ENCODE measurements at places on chromosomes 3 and 15. TPM values are rescaled to one million over a fixed set of nuclear protein-coding genes. Genes with fewer than 3 reads are reported as not detected.

- no peak for DNase-seq
Measured at GRCh38 chr3:44890852-44891251, 16.4 kb downstream of the TGM4 start.

GRCh38 chr15:64351265-64351664 is 4.7 kb downstream of the CSNK1G1 start:
- DNase-seq: peak; percentile 25

- no peak for DNase-seq
Measured at GRCh38 chr3:46242120-46242519, at the start of gene CCR3. Gene CCR3 (plus strand): TSS chr3:46242460. CDS start chr3:46265159, 22,699 bp downstream.

GRCh38 chr3:99856437-99857220 is 39.0 kb downstream of the CMSS1 start:
- DNase-seq: no peak

DNA sequence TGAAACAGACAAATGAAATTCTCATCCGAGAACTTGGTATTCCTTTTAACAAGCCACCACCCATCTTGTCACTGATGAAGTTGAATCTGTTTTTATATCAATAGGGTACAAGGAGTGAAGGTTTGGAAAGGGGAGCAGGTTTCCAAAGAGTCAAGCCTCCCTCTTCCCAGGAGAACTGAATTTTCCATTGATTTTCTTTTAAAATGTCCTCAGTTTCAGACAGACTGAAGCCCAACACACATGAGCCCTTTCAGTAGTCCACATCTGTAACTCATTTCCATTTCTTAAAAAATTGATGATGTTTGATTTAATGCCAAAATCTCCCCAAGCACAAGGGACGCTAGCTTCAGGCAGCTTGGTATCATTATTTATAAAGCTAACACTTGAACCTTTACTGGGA is 187.7 kb downstream of the FOXB1 start:
- no peak for DNase-seq

Gene GRAMD2A
- total RNA-seq: 0.63 TPM

DNA sequence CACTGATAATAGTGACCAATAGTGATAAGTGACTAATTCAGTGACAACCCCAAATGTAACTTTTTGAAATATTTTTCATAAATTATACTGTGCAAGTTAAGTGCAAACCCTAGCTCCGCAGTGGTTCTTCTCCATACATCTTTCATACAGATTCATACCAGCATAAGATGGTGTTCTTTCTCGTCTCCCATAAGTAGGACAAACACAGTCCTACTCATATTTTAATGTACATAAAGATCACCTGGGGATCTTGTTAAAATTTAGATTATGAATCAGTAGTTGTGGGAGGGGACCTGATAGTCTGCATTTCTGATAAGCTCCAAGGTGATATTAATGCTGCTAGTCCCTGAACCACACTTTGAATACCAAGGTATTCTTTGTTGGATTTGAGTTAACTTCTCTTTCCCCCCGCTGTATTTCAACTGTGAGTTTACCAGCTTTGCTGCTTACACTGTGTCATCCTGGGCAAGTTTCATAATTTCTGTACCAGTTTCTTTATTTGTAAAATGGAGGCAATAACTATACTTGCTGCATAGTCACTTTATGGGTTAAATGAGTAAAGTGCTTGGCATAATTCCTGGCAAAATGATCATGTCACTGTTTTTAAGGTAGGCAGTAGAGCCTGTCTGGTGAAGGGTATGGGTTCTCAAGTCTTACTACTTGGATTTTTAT is 34.7 kb upstream of the C3orf38 start:
- DNase-seq: no peak

- DNase-seq: no peak
Measured at GRCh38 chr3:113637756-113638155, 58.7 kb downstream of the USF3 start.

- no peak for DNase-seq
Measured at GRCh38 chr3:185421577-185422232, 58.8 kb downstream of the MAP3K13 start.

DNA sequence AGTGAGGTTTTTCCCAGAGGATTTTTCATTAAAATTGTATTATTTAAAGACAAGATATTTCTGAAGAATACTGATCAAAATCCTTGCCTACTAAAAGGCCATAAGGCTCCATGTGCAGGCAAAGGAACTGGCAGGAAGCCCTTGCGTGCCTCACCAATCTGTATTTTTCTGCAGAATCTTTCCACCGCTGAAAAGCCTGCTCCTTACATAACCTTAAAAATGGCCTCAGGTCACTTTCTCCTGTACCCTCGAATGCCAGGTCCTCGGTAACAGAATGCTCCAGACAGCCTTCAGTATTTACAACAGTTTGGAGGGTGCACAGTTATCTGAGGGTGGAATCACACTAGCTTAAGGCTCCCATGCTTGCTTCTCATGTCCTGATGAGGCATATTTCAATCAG is 3.2 kb downstream of the MORC1 start:
- DNase-seq: no peak

Gene OCA2
- total RNA-seq: not detected

DNA sequence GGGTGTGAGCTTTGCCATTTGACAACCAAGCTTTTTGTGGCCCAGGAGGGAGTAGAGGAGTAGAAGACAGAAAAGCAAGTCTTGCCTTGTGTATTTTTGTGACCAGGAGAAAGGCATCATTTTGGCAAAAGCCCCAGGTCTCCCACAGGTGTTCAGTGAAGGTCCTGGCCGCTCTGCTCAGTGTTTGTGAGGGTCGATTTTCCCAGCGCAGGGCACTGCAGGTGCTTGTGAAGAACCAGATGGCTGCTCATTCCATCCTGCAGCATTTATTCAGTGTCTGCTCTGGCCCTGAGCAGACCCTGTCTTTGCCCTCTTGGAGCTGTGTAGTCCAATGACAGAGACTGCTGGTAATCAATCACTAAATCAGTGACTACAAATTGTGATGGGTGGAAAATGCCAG is 19.5 kb downstream of the TRAK1 start:
- no peak for DNase-seq

Gene SCAANT1
- not detected for total RNA-seq

DNA sequence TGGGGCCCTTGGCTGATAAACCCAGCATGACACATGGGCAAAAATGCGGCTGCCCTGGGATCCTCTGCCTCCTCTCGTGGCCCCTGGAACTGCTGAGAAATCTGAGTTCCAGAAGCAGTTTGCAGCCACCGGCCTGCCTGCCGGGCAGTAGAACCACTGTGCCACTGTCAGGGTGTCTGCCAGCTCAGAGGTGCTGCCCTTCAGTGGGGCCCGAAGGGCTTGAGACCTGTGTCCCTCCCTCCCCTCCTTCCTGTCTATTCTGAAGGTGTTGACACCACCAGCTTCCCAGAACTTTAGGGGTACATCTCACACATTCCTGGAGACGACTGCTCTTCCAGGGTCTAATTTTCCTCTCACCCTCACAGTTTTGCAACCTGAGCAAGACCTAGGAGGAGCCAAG is 88.2 kb upstream of the POMGNT2 start:
- no peak for DNase-seq

GRCh38 chr15:91264651-91265351 is 164.7 kb downstream of the SV2B start:
- DNase-seq: no peak

DNA sequence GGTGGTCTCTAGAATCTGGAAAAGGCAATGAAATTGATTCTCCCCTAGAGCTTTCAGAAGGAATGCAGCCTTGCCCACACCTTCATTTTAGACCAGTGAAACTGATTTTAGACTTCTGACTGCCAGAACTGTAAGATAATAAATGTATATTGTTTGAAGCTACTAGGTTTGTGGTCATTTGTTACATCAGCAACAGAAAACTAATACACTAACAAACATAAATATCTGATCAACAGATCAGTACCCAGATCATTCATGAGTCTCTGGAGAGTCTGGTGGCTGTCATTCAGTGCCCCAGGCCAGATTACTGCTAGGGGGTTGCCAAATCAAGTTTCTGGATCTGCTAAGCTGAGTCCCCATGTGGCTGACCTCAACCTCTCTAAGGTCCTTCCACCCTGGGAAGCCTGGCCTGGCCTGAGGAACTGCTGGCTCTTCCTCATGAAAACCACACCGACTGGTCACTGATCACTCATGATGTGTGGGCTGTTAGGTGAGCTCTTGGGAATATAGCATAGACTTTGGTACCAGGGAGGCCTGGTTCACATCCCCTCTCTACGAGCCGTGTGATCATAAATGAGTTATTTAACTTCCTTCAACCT is 11.1 kb upstream of the LACTB start:
- DNase-seq: no peak

Gene TMEM207
- not detected for total RNA-seq

DNA sequence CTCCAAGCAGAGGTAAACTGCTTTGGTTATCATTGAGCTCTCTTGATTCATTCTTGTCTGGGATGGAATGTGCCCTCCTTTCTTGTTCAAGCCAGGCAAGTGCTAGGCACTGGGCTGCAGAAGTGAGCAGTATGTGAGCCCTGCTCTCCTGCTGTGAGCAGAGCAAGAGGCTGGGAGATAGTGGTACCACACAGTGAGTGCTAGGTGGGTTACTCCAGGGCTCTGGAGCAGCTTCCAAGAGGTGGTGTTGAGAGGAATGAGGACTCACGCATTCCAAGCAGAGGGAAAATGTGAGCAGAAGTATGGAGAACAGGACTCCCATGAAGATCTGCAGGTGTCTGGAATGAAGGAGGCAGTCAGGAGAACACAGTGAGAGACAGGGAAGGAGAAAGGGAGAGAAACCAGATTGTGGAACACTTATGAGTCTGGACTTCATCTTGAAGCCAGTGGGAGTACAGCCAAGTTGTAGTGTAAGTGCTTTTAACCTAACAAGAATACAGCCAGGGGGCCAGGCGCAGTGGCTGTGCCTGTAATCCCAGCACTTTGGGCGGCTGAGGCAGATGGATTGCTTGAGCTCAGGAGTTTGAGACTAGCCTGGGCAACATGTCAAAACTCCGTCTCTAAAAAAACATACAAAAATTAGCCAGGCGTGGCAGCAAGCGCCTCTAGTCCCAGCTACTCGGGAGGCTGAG is 199.9 kb upstream of the CTDSPL start:
- peak; percentile 7 for DNase-seq

- DNase-seq: no peak
Measured at GRCh38 chr15:84969257-84969656, 12.4 kb upstream of the PDE8A start.

Gene MRPS11
- 28.8 TPM for total RNA-seq

DNA sequence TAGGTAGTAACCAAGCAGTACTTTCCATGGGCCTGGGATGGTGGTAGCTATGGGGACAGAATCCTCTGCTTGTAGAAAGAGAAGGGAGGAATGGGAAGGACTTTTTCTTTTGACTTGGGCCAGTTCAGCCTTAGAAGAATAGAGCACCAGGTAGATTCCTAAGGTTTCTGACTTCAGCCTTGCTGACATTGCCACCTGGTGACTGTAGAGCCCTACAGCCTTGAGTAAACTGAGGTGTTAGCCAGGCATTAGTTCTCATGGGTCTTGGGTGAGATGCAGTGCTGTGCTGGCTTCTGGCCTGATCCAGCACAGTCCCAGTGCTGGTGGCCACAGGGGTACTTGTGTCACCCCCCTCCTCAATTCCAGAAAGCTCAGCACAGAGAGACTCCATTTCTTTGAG is 171.1 kb downstream of the ZBBX start:
- no peak for DNase-seq

DNA sequence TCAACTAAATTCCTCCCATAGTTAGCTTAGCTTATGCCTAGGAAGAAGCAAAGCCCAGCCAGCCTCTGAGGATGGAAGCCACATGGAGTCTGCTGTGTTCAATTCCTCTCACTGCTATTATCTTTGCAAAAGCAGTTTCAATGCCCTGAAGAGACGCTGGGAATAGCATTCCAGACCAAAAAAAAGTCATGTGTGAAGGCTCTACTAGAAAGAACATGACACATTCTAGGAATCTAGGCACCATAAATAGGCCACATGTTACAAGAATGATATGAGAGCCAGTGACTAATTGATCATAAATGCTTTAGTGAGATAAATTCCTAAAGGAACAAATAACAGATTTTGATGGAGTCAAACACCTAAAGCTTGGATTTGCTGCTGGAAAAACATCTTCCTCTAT is 800.8 kb downstream of the TUSC7 start:
- peak; percentile 83 for DNase-seq

- no peak for DNase-seq
Measured at GRCh38 chr15:84775867-84776449, 27.6 kb downstream of the ZNF592 start.

- peak; percentile 45 for DNase-seq
Measured at GRCh38 chr3:112767177-112767576, 79.5 kb downstream of the CD200R1L start.

Gene WDR48
- total RNA-seq: 30.1 TPM

- no peak for DNase-seq
Measured at GRCh38 chr15:56369234-56369633, 4.0 kb downstream of the TEX9 start.

Gene CYP8B1
- total RNA-seq: not detected

Gene PPP1R14D
- not detected for total RNA-seq

- DNase-seq: no peak
Measured at GRCh38 chr15:99430881-99431401, 134.8 kb upstream of the MEF2A start.

GRCh38 chr3:2303566-2303965 is 204.9 kb downstream of the CNTN4 start:
- DNase-seq: no peak

DNA sequence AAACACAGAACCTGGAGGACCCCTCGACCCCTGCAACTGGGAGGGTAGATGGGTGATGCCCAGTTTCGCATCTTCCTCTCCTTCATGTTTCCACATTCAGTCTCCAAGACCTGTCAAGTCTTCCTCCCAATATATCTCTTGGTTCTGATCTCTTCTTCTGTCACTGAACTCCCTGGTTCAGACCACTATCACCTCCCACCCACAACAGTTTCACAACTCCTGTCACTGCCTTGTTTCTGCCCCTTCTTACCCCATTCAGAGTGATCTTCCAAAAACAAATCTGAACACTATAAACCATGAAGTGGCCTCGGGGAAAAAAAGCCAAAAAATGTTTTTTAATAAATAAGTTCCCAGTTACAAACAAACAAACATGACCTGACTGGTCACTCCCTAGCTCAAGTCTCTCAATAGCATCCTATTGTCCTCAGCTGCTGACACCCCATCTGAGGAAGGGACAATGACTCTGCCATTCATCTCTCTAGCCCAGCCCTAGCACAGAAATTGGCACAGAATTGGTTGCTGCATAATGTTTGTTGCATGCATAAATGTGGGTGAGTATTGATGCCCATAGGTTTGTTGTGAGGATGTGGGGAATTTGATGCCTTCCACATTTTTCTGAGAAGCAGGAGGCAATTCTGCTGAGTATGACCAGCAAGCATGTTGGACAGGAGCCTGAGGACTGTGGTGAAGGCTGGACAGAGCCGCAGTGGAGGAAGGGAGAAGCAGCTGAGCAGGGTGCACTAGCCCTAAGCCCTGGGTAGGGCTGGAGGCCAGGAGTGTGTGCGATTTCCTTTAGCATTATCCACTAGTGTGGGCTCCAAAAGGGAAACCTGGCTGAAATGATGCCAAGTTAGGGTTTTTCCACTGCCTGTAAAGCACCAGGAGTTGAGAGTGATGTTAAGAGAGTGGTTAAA is 12.2 kb upstream of the XYLB start:
- DNase-seq: peak; percentile 71

Gene BNC1
- 0.27 TPM for total RNA-seq

GRCh38 chr15:80568298-80568697 is 126.8 kb upstream of the ABHD17C start:
- peak; percentile 64 for DNase-seq

- DNase-seq: peak; percentile 97
Measured at GRCh38 chr3:73547427-73548248, 77.1 kb downstream of the PDZRN3 start.
